Natural killer cell treated with Interleukin-12 subunit alpha and Interleukin-12 subunit beta and Interleukin-15 and Interleukin-18, amount 100 ng/mL, for 72 hours (primary cell): ENCODE measurements at places on chromosomes 11 and 22. TPM values are rescaled to one million over a fixed set of nuclear protein-coding genes. Genes with fewer than 3 reads are reported as not detected.

DNA sequence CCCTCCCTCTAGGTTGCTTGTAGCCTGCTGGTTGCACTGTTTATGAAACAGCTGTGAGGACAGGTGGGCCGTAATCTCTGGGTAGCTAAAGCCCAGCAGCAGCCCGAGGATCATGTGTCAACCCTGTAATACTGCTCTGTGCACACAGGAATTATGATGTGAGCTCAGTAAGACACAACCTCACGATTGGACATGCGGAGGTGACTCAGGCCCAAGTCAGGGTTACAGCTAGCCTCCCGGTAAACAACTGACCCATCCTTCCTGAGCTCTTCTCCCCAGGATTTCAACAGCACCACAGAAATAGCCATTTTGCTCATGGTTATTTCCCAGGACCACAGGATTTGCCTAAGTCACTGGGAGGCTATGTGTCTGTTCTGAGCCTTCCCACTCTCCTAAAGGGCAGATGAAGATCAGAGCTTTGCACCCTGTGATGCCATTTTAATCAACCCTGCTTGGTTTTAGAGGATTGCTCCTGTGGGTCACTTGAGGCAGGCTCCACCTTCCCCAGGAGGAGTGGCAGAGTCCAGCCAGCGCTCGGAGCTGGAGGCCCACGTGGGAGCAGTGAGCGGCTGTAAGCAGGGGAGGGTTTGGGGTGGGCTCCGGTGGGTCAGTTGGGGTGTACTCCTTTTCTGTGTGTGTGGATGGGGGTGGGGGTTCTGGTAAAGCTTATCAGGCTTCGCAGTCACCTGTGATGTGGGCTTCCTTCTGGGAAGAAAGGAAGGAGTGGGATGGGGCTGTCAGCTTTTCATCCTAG, at the start of gene AMPD3:
AMPD3 (plus strand) TSS at position 387 of the 754 bp plus-strand sequence. CDS start 6,256 bp downstream, outside the sequence.
- no peak for DNase-seq
- H3K4me3 ChIP-seq = peak within 1 kb of the TSS; percentile 84
- H3K36me3 ChIP-seq = no peaks in the 10 kb centered on the region
- peaks cover 44% of the 10 kb centered on the region for H3K4me1 ChIP-seq

DNA sequence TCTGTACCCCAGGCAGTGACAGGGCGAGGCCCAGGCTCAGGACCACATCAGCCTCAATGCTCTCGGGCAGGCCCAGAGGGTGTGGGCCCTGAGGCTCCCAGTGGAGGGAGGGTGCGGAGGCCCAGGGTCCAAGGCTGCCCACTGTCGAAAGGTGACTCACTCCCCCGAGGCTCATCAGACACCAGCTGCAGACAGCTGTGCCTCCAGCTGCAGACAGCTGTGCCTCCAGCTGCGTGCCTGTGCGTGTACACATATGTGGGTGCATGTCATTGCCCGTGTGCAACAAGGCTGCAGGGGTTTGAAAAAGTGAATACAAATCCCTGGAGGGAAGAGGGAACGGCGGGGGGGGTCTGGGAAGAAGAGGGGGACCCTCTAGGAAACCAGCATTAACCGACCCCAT, 134.3 kb downstream of the BRD1 start:
- H3K4me1 ChIP-seq = no peaks in the 10 kb centered on the region
- H3K36me3 ChIP-seq = no peaks in the 10 kb centered on the region
- no peak overlapping the region for H3K27ac ChIP-seq
- no peak overlapping the region for H3K4me3 ChIP-seq

Gene C11orf86
- not detected for total RNA-seq

DNA sequence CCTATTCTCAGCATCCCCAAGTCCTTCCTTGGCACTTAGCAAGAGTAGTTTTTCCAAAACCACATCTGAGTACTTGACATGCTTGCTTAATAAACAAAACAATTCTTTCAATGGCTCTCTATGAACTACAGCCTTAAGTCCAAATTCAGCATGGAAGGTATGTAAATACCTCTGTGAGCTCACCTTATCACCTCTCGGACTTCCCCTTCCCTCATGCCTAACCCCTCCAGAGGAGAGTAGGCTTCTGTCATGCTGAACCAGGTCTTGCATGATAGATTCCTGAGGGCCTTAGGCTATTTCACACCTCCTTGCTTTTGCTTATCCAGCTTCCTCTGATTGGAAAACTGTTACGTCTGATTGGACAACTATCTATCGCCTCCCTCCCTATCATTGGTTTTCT, 312.9 kb upstream of the CCDC90B start:
- H3K4me3 ChIP-seq = no peak overlapping the region
- DNase-seq = no peak
- no peaks in the 10 kb centered on the region for H3K27me3 ChIP-seq
- no peak overlapping the region for H3K27ac ChIP-seq
- H3K36me3 ChIP-seq = no peaks in the 10 kb centered on the region

Gene DEUP1
- total RNA-seq = not detected

GRCh38 chr22:19943082-19944026, 1.7 kb upstream of the TXNRD2 start:
- H3K4me3 ChIP-seq = peak overlapping the region; percentile 94
- H3K27me3 ChIP-seq = no peaks in the 10 kb centered on the region
- no peaks in the 10 kb centered on the region for H3K36me3 ChIP-seq
- no peak for DNase-seq
- H3K4me1 ChIP-seq = peaks cover 42% of the 10 kb centered on the region
- H3K27ac ChIP-seq = peak overlapping the region; percentile 96
